ENCODE measurements at places on chromosomes 2 and 18. TPM values are rescaled to one million over a fixed set of nuclear protein-coding genes. Genes with fewer than 3 reads are reported as not detected.

DNA sequence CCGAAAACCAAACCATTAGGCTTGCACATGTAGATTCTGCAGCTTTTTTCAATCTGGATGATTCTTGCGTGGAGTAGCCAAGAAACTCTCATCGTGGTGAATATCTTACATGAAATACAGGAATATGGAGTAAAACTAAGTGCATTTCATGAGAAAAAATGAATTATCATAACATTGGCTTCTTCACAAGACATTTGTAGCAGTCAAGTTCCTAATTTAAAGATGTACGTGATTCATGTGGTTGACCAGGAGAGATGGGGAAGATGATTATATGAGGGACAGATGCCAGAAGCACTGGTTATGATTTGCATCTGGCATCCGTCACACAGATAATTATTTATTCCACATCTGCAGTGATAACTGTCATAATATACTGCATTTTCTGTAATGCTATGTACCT, 90.4 kb downstream of the ANTXR1 start:
- H3K27ac ChIP-seq = no peak overlapping the region
- H3K4me1 ChIP-seq = no peaks in the 10 kb centered on the region
- no peak overlapping the region for H3K4me3 ChIP-seq
- H3K27me3 ChIP-seq = no peaks in the 10 kb centered on the region
- no peaks in the 10 kb centered on the region for H3K36me3 ChIP-seq
- DNase-seq = no peak

Gene PLCD4
- total RNA-seq = 0.43 TPM

Gene GALNT14
- total RNA-seq = 1.6 TPM

GRCh38 chr18:13451213-13451540, 232.6 kb downstream of the LDLRAD4 start:
- H3K4me1 ChIP-seq = no peaks in the 10 kb centered on the region
- no peaks in the 10 kb centered on the region for H3K36me3 ChIP-seq
- no peak for DNase-seq
- 0 out of 2 replicates have a peak, but pooled peaks cover 2% of the 10 kb centered on the region for H3K27me3 ChIP-seq
- no peak overlapping the region for H3K27ac ChIP-seq

Gene SERPINB10
- total RNA-seq = not detected

- H3K36me3 ChIP-seq = no peaks in the 10 kb centered on the region
- H3K4me1 ChIP-seq = no peaks in the 10 kb centered on the region
These were observed 69.7 kb downstream of the NCK2 start for GRCh38 chr2:105814291-105814940.

- no peak overlapping the region for H3K27ac ChIP-seq
- no peaks in the 10 kb centered on the region for H3K4me1 ChIP-seq
- peak; percentile 83 for DNase-seq
These were observed 44.9 kb downstream of the TMEM37 start for GRCh38 chr2:119476301-119477112.
